ENCODE measurements at places on chromosomes 7 and 10. TPM values are rescaled to one million over a fixed set of nuclear protein-coding genes. Genes with fewer than 3 reads are reported as not detected.

- peak; percentile 7 for DNase-seq
These were observed 31.0 kb upstream of the ELFN1 start for GRCh38 chr7:1639071-1639470.

- no peak for DNase-seq
These were observed 139.5 kb upstream of the CHST15 start for GRCh38 chr10:124232686-124233545.

- DNase-seq = no peak
These were observed 157.3 kb downstream of the NOC3L start for GRCh38 chr10:94205396-94205831.

- no peak for DNase-seq
These were observed 24.9 kb downstream of the SKIDA1 start for GRCh38 chr10:21500578-21500910.

DNA sequence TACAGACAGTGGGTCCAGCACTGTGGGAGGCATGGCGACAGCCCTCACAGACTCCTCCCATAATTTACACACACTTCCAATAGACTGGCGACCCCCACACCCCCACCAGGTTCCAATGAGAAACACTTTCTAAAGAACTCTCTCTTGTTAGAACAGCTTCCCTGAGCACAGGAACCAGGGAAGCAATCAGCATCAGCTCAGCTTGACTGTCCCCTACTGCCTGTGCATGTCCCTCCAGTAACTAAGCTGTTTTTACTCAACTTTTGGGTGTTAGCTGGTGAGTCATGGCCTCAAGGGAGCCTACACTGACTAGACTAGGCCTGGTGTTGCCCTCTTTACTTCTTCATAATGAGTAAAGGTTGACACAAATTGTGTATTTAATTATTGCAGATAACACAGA, 32.6 kb upstream of the HERPUD2 start:
- no peak for DNase-seq

DNA sequence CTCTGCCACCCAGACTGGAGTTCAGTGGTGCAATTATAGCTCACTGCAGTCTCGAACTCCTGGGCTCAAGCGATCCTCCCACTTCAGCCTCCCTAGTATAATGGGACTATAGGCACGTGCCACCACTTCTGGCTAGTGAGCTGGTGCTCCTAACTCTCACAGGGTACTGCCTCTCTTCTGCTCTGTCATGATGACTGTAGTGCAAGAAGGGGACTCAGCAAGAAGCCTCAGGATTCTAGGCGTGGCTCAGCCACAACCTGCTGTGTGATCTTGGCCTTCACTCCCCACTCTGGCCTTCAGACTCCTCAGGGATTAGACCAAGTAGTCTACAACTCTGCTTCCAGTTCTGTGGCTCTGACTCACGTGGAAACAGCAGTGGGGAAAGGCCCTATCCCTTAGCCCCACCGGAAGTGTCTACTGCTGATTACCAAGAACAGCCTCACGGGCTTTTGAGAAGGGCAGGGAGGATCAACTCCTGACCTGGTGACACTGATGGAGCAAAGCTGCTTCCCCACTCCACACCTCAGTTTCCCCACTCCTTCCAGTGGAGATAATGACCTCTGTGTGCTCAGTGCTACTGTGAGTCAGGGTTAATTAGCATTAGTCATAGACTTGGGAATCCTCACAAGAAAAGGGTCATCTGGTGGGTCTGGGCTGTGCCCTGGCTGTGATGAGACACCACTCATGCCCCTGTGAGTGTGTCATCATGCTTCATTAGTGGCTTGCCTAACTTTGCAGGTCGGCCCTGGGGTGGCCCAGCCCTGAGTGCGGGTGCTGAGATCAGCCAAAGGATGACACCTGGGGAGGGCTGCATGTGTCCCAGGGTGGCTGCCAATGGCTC, 41.1 kb downstream of the ZC3HC1 start:
- no peak for DNase-seq

- DNase-seq = no peak
These were observed 8.8 kb upstream of the ZCCHC24 start for GRCh38 chr10:79454259-79454658.

DNA sequence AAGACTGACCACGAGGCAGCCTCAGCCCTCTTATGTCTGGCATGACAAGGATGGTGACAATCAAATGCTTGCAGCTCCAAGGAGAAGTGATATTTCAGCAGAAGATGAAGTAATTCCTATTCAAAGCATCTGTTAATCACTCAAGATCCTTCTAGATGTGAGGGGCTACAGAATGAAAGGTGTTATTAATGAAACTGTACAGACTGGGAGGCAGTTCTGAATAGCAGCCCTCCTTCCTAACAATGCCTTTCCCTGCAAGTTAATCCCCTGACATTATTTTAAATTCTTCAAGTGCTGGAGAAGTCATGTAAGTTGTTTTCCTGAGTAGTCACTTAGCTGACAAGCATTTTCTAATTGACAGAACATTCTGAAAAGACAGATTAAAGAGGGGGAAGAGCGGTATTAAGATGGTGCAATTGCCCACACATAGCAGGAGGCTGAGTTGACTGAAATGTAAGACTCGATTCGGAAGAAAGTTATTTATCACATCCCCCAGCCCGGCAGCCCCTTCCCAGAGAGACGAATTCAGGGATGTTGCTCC, 300.8 kb downstream of the GRID1 start:
- no peak for DNase-seq

GRCh38 chr10:68989317-68989990, 851 bp downstream of the KIFBP start:
- DNase-seq = no peak

- no peak for DNase-seq
These were observed 81.6 kb upstream of the CHST15 start for GRCh38 chr10:124174673-124175645.

- DNase-seq = no peak
These were observed 882 bp downstream of the IRF5 start for GRCh38 chr7:128938544-128939074.

Gene SPDYE16
- 0.22 TPM for total RNA-seq

Gene NEUROD6
- total RNA-seq = not detected

Gene ABCA13
- not detected for total RNA-seq

Gene C10orf105
- 0.05 TPM for total RNA-seq

Gene SMIM30
- 148 TPM for total RNA-seq

Gene AKR1D1
- not detected for total RNA-seq
